Mucosa of descending colon (tissue), 3 donors: ENCODE measurements at places on chromosomes 1 and 21. TPM values are rescaled to one million over a fixed set of nuclear protein-coding genes. Genes with fewer than 3 reads are reported as not detected.
A peak's percentile ranks its signal among the peaks of the same experiment; 100 is the strongest.

GRCh38 chr1:186899577-186899976 lies 70.8 kb downstream of the PLA2G4A start:
- DNase-seq, result no peak

TEKT2 gene
- total RNA-seq, result 0.32 TPM

DNA sequence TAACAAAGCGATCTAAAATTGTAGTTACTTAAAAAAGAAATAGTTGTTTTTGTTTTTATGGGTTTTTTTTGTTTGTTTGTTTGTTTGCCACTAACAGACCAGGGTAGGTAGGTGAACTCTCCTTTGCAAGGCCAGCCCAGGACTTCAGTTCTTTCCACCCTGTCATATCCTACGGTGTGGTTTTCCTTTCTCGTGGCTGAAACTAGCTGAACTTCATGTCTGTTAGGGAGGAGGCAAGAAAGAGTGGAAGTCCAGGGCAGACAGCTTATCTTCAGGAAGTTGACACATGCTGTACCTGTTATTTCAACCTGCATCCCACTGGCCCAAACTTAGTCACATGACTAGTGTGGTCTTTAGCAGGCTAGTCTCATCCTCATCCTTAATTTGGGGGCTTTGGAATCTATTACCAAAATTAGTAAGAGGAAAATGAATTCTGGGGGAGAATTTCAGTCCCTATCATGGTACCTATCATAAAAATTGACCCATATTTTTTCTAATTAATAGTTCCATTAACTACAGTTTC lies 62.9 kb upstream of the LRRC7 start:
- no peak for DNase-seq

- DNase-seq, result no peak
Measured at GRCh38 chr1:75838079-75838478, 41.4 kb downstream of the MSH4 start.

DNA sequence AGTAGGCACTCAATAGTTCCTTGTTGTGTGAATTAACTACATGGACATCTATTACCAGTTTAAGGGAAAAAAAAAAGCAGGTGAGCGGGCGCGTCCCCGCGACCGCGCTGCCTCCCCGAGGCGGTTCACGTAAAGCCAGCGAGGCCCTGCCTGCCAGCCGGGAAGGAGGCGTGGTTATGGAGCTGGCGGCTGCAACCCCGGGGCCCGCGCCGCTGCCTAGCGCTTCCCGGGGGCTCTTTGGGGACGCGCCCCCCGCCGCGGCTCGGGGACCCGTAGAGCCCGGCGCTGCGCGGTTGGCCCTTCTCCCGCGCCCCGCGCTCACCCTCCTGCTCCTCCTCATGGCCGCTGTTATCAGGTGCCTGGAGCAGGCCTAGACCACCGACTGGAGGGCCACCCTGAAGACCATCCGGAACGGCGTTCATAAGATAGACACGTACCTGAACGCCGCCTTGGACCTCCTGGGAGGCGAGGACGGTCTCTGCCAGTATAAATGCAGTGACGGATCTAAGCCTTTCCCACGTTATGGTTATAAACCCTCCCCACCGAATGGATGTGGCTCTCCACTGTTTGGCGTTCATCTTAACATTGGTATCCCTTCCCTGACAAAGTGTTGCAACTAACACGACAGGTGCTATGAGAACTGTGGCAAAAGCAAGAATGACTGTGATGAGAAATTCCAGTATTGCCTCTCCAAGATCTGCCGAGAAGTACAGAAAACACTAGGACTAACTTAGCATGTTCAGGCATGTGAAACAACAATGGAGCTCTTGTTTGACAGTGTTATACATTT lies 2.6 kb upstream of the CC2D1B start:
- peak; percentile 81 for DNase-seq

GRCh38 chr1:151710187-151710840 lies 6.3 kb downstream of the CELF3 start:
- DNase-seq, result no peak

GRCh38 chr1:234533975-234534876 lies 55.2 kb upstream of the TARBP1 start:
- peak; percentile 72 for DNase-seq

GBP7 gene
- total RNA-seq, result not detected

GRCh38 chr21:19700476-19700875 lies 1296.9 kb upstream of the TMPRSS15 start:
- no peak for DNase-seq

DNA sequence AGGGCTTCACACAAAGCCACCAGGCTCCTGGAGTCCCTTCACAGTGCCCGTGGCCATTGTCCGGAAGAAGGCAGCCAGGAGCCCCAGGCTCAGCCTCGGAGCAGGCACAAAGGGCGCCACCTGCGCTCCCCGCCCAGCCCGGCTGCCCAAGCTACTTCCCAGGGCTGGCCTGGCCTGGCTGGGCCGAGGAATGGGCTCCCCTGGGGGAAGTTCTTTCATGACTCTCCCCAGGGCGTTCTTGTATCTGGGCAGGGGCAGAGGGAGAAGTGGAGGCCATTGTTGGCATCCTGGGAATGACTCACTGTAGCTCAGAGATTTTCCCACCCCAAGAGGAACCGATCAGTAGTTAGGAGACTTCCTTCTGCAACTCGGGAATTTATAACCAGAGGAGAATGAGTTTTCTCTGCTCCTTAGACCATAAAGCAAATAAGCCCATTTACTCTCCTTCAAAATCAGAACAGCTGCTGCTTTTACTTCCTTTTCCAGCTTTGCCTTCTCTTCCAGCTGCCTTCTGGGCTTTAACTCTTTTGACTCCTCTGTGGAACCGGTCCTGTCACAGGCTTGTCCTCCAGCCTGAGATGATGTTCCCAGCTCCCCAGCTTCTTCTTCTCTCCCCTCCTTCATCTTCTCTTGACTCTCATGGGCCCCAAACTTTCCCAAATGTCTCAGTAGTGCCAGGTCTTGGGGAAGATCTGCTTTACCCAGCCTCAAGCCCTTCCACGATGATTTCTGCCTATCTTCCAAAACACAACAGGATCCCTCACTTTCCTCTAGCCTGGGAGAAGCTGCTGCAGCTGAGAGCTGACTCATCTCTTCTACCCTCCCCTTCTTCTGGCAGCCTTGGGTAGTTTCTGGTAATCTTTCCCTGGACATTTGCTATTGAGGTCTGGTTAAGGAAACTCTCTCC lies 118.7 kb upstream of the CD34 start:
- DNase-seq, result no peak

LDLRAD2 gene
- total RNA-seq, result 0.19 TPM

- DNase-seq, result peak; percentile 16
Measured at GRCh38 chr1:228345201-228345930, 61.3 kb downstream of the TRIM11 start.

DNA sequence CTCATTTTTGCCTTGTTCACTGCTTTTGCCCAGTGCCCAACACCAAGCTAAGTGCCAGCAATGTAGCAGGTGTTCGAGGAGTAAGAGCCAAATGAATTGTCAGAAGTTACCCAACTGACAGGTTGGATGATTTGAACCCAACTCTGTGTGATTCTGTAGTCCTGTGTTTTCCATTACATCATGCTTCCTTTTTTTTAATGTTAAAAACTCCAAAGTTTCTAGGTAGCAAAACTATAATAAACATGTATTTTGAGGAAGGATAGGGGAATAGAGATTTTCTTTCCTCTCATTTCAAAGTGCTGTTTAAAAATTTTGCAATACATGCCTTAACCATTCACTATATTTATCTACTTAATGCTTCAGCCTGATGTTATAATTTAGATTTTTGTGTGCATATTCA lies 34.1 kb downstream of the BCL9 start:
- DNase-seq, result no peak

- no peak for DNase-seq
Measured at GRCh38 chr1:221937155-221937953, 195.5 kb upstream of the DUSP10 start.

DNA sequence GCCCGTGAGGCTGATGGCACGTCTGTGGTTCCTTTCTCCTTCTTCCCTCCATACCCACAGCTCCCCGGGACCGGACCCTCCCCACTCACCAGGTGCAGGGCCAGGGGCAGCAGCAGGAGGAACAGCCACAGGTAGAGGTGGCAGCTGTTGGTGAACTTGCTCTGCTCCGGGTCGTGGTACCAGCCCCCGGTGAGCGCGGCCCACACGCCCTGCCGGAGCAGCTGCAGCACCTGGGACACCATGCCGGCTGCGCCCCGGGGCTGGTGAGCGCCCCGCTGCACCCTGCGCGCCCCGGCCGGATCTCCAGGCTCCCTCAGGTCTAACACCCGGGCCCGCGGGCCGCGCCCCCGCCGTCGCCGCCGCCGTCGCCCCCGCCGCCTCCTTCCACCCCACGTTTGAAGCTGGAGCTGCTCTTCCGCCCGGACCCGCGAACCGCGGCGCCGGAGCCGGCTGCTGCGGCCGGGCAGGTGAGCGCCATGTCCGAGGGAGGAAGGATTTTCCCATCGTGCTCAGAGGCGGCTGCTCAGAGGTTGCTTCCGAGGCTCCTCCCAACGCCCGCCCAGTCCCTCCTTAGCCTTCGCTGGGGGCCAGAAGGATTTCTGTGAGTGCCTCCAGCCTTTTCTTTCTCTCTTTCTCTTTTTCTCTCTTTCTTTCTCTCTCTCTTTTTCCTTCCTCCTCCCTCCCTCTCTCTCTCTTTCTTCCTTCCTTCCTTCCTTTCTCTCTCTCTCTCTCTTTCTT lies at the start of gene PCNX2:
Gene PCNX2, minus strand, starts transcription at position 489 of the 738 bp plus-strand sequence. Its CDS starts 247 bp downstream, at position 242.
- peak; percentile 75 for DNase-seq

DNA sequence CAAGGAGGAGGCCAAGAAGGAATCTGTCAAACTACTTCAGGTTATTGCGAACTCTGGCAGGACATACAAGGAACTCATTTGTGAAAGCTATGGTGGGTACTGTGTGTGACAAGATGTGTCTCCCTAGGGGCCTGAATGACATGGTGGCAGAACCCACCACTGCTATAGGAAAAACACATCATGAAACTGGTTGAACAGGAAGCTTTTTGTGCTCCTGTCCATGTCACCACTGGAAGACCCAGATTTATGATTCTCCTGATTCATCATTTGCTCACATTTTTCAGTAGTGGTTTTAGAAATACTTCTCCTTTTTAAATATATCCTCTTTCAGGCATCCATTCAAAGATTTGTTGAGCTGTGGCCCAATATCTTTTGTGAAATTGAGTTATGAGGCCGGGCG lies 23.6 kb downstream of the ARMH1 start:
- DNase-seq, result no peak

- no peak for DNase-seq
Measured at GRCh38 chr1:215605011-215605621, 38.0 kb downstream of the KCTD3 start.

RNF186 gene
- 15.1 TPM for total RNA-seq

CELSR2 gene
- total RNA-seq, result 14.7 TPM

DNA sequence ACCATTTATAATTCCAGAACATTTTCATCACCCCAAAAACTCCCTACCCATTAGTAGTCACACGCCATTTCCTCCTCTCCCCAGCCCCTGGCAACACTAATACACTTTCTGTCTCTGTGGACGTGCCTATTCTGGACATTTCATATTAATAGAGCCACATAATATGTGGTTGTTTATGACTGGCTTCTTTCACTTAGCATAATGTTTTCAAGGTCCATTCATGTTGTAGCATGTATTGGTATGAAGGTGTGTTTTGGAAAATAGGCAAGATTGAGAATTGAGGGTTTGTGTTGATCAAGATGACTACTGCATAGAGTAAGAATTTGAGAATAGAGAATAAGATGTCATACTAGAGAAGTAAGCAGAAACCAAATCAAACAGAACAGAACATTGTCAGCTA lies 67.5 kb downstream of the ZFYVE9 start:
- no peak for DNase-seq

GUCA2A gene
- total RNA-seq, result 1,254 TPM

DNA sequence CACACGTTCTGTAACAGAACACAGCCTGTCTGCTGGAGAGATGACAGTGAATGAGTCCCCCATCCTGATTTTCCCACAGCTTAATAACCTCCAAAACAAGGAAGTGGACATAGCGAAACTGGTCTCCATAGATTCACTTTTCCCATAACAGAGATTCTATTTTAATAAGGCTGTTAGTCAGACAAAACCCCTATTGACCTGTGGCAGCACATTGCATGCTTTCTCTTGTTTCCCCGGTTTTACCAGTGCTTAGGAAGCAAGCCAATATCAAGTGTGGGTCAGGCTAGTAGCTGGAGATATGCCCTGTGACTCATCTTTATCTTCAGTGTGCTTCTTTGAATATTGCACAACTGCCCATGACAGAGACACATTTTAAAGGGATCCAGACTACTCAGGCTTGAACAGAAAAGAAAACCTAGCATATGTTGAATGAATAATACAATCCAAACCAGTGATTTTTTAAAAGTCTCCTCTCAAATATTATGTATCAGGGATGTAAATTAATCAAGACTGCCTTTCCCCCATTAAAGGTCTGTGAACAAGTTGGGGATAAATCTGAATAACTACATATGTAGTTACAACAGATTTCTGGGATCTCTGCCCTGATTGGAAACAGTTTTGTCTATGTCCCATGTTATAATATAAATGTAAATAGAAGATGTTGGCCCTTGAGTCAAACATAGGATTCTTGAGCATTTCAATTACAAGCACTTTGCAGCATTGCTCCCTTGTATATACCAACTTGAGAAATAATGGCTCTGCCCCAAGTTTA lies 11.9 kb upstream of the CLDN8 start:
- peak; percentile 38 for DNase-seq

- DNase-seq, result no peak
Measured at GRCh38 chr1:160328184-160328583, 14.9 kb downstream of the COPA start.
